Aorta (tissue), 5 donors: ENCODE measurements at places on chromosomes 16 and 17. TPM values are rescaled to one million over a fixed set of nuclear protein-coding genes. Genes with fewer than 3 reads are reported as not detected.

The GAS2L2 gene
- polyA plus RNA-seq, result not detected

The MARF1 gene
- polyA plus RNA-seq, result 28.8 TPM

The TMEM238L gene
- polyA plus RNA-seq, result not detected

The RGS11 gene
- polyA plus RNA-seq, result 76.5 TPM

The SLC6A4 gene
- polyA plus RNA-seq, result 1.1 TPM

The KIF19 gene
- not detected for polyA plus RNA-seq

The CIITA gene
- polyA plus RNA-seq, result 2.0 TPM

The B3GNT9 gene
- polyA plus RNA-seq, result 3.9 TPM

The SLC22A31 gene
- 2.9 TPM for polyA plus RNA-seq

The TBC1D3I gene
- polyA plus RNA-seq, result 0.75 TPM

The C16orf74 gene
- not detected for polyA plus RNA-seq

The KRTAP9-9 gene
- polyA plus RNA-seq, result not detected

The MFSD6L gene
- not detected for polyA plus RNA-seq

The SOX15 gene
- 0.50 TPM for polyA plus RNA-seq

The RNF222 gene
- not detected for polyA plus RNA-seq

The ZP2 gene
- not detected for polyA plus RNA-seq

The VMO1 gene
- 1.5 TPM for polyA plus RNA-seq

The TBC1D26 gene
- 0.51 TPM for polyA plus RNA-seq

The CLEC19A gene
- not detected for polyA plus RNA-seq

The CD79B gene
- 0.50 TPM for polyA plus RNA-seq

The EMP2 gene
- 18.9 TPM for polyA plus RNA-seq

The GRAP gene
- 0.87 TPM for polyA plus RNA-seq

The SPATA32 gene
- not detected for polyA plus RNA-seq
